ENCODE measurements at places on chromosomes 16 and 17.

DNA sequence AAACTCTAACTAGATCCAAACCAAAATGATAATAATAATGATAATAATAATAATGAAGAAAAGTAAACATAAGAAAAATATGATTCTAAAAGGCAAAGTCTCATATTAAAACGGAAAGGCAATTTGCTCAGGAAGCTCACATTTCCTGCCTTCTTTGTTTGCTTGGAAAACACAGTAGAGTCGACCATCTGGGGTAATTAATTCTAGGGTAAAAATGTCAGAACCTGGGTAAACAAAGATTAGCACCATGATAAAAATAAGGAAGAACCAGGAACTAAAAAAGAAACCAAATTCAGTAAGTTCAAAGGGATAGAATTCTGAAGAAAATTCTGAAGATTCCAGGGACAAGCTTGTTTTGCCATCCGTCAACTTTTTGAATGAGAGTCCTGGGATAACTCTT is 16.2 kb downstream of the KRABD2 start:
- no peak for DNase-seq

DNA sequence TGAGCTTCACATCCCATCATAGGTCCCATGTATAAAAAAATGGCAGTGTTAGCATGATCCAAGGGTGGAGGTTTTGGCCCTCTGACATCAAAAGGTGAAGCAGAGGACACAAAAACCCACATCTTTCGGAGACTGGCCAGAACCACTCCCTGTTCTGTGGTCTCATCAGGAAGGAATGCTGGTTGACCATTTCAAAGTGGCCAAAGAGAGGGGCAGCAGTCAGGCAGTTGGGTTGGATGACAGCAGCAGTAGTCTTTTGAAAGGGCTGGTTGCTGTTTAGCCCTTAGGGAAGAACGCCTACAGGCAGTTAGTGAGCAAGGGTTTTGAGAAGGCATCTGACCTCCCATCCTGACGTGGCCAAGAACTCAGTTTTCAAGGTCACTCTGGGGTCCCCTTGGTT is 40.5 kb downstream of the LCMT1 start:
- no peak for DNase-seq

DNA sequence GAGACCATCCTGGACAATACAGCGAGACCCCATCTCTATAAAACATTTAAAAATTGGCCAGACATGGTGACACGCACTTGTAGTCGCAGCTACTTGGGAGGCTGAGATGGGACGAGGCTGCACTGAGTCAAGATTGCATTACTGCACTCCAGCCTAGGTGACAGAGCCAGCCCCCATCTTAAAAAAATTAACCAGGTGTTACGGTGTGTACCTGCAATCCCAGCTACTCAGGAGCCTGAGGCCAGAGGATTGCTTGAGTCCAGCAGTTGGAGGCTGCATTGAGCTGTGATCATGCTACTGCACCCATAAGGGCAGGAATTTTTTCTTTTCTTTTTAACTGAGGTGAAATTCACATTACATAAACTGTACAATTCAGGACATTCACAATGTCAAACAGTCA is 16.9 kb upstream of the TMC7 start:
- no peak for DNase-seq

DNA sequence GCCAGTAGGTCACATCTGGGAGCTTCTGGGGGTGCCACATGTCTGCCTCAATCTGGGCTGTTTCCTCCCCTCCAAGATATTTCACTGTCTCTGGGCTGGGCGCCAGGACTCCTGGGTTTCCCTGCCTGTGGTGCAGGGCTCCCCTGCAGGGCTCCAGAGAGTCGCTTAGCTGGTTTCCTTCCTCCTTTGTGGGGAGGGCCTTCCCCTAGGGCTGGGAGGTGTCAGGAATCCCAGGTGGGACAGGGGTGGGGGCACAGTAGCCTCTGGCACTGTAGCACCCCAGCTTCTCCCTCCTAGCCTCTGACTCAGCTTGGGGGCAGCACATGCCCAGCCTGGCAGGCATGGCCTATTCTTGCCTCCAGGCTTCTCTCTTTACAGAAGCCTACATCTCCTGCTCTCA is 2.6 kb downstream of the RARA start:
- DNase-seq: no peak

DNA sequence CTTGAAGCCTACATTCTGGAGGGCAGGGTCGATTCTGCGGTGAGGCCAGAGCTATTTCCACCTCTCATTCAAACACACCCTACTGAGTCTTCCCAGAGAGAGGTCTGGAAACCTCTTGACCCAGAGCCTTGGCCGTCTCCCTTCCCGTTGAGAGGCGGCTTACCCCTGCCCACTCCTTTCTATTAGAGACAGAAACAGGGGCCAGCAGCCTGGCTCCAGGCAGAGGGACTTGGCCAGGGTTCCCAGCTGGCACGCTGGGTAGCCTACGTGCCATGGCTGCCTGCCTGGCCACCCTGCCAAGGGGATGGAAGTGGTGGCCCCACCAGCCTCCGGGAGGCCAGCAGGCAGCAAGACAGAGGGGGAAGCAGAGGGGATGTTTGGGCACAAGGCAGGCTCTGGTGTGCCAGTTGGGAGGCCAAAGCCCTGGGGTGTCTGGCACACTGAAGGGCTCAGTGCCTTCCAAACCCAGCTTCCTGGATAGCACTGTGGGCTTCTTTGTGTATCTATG is 6.0 kb downstream of the STAC2 start:
- DNase-seq: no peak

DNA sequence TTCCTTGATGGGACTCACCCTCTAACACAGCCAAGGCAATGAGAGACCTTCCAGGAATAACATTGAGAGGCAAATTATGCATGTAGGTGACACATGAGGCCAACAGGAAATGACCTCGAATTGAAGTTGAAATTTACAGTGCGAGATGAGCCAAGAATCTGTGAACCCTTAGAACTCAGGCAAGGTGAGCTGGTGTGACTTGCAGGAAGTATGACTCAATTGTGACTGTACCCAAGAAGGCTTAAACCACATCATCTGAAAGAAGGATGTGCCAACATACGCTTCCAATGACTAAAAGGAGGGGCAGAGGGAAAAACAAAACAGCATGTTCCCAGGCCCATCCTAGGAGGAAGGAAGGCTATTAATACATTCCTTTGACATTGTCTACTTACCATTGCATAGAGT is 44.8 kb downstream of the PITPNC1 start:
- no peak for DNase-seq

GRCh38 chr17:43882761-43883415 is 24.4 kb downstream of the MPP2 start:
- no peak for DNase-seq

- DNase-seq: no peak
These were observed 330.6 kb upstream of the C16orf82 start for GRCh38 chr16:26736084-26736483.

GRCh38 chr17:8153525-8153956 is 1.3 kb upstream of the PER1 start:
- DNase-seq: no peak

GRCh38 chr17:70168977-70169708 is at the start of gene KCNJ2:
KCNJ2 (plus strand) TSS chr17:70169532; CDS start chr17:70175040, 5,508 bp downstream.
- peak; percentile 57 for DNase-seq

DNA sequence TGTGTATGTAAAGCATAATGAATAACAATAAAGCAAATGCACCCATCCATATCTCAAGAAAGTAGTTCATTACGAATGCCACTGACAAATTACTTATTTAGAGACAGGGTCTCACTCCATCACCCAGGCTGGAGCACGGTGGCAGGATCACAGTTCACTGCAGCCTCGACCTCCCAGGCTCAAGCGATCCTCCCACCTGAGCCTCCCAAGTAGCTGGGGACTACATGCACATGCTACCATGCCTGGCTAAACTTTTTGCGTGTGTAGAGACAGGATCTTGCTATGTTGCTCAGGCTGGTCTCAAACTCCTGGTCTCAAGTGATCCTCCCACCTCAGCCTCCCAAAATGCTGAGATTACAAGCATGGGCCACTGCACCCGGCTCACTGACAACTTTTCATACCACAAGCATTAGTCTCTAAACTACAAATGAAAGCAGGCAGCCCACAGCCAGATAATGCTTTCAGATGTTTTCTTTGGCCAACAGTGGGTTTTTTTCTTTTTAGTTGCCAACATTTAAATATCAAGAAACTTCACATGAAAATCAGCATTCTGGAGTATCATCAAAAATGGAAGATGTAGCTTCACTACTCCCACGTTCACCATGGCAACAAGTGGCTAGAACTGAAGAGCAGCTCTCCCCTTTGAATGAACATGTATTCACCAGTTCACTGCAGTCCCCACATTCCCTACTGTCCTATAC is 7.7 kb downstream of the ARHGAP17 start:
- DNase-seq: no peak

DNA sequence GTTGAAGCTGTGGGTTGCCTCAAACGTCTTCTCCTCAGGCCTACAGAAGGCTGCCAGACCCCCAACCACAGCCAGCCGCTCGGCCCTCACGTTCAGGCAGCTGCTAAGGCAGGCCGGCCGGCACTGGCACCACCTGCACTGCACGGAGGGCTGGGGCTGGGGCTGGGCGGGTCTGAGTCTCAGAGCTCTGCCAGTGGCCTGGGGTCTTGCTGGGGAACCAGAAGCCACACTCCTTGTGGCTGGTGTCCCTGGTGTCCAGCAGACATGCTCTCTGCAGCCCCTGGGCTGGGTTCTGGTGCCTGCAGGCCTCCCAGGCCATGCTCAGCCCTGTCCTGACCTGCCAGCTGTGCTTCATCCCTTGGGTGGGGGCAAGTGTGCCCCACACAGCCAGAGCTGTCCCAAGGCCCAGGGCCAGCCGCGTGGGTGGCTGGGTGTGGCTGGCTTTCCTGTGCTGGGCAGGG is 42.0 kb downstream of the BAHCC1 start:
- DNase-seq: no peak

DNA sequence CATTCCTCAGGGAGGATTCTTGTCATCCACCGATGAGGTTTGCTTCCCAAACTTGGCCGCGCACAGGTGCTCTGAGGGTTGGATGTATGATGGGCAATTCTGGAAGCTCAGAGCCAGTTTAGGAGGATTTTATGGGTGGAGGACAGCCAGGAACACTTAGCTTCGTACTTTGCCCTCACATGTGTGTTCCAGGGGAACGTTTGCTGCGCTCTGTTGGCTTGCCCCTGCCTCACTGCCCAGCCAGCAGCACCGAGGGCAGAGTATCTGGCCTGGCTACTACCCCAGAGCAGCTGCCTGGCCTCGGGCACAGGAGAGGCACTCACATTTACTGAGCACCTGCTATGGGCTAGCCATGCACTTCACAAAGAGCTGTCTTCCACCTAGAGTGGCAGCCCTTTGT is 14.1 kb downstream of the SEZ6 start:
- DNase-seq: no peak

DNA sequence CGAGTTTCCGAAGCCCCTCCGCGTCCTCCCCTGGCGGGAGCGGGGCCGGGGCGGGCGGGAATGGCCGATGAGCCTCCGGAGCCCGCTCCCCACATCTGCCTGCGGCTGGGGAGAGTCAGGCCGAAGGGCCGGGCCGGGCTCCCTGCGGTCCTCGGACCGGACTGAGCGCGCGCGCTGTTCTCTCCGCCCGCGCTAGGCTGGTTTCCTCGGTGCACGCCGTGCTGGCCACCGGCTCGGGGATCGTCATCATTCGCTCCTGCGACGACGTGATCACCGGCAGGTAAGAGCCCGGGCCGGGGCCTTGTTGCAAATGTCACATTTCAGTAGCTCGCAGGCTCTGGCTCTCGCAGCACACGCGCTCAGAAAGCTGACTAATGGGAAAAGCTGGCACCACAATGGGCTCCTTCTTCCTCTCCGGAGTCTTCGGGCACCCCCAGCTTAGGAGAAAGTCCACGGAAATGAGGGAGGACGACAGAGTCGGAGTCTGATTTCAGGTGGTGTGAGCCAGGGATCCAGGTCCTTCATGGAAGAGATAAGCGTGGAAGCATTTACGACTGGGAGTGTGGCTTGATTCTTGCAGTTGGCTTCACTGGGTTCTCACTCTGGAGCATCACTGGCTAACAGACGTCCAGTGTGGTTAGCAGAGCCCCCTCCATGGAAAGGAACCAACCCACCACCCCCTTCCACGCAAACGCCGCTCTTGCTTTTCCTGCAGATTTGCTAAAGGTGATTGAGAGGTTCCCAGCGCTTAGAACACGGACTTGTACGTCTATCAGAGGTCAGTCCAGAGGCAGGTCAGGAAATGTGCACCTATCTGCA is 715 bp downstream of the TLCD3A start:
- peak; percentile 42 for DNase-seq

- no peak for DNase-seq
These were observed 70.4 kb downstream of the KSR1 start for GRCh38 chr17:27526604-27527002.

DNA sequence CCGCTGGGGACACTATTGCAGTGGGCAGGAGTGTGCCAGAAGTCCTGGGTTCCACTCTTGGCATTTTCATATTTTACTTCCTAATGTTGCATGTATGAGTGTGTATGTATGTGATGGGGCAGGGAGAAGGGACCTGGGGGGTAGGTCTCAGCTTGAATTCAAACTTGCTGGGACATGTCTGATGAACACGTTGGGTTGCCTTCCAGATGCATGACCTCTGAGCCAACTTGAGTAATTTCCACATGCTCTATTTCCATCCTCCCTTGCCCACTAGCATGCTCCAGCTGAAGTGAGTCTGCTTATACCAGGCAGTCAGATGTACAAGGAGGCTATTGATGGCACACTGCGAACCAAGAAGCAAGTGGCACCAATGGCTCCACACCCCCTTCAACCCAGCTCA is 32.9 kb upstream of the SRSF1 start:
- no peak for DNase-seq

DNA sequence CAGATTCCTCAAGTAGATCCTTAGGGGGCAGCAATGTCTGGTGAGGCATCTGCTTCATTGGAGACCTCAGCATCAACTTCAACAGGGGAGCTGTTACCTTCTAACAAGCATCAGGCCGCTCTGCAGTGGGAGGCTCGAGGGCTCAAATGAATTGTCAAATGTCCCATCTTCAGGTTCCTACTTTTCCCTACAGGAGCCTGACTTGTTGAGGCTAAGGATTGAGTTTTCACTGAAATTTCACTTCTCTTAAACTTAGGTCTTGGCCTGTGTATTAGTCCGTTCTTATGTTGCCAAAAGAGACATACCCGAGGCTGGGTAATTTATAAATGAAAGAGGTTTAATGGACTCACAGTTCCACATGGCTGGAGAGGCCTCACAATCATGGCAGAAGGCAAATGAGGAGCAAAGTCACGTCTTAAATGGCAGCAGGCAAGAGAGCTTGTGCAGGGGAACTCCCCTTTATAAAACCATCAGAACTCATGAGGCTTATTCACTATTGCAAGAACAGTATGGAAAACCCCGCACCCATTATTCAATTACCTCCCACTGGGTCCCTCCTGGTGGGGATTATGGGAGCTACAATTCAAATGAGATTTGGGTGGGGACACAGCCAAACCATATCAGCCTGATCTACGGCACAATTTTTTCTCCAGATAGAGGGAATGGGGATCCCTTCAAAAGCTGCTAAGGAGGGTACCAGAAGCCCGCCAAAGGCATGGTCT is 5.1 kb upstream of the CD300LD start:
- DNase-seq: no peak

GRCh38 chr16:51210087-51210486 is 59.0 kb upstream of the SALL1 start:
- no peak for DNase-seq
